ENCODE measurements at places on chromosomes 5 and 9. TPM values are rescaled to one million over a fixed set of nuclear protein-coding genes. Genes with fewer than 3 reads are reported as not detected.

SV2C gene
- total RNA-seq, result not detected

RNF14 gene
- 46.2 TPM for total RNA-seq

N4BP3 gene
- total RNA-seq, result 2.3 TPM

TGFBI gene
- total RNA-seq, result 1,161 TPM

CCL27 gene
- not detected for total RNA-seq

F2RL1 gene
- 35.8 TPM for total RNA-seq

NR5A1 gene
- not detected for total RNA-seq

CFAP77 gene
- not detected for total RNA-seq

CAMK4 gene
- total RNA-seq, result 0.97 TPM

ORM1 gene
- total RNA-seq, result not detected

ZCCHC7 gene
- total RNA-seq, result 9.7 TPM

MYOZ3 gene
- 0.54 TPM for total RNA-seq

RGP1 gene
- 10.7 TPM for total RNA-seq

NR2F1-AS1 gene
- total RNA-seq, result 19.0 TPM

PLAC8L1 gene
- total RNA-seq, result not detected

EQTN gene
- not detected for total RNA-seq

CDC20B gene
- total RNA-seq, result not detected

STING1 gene
- 69.3 TPM for total RNA-seq

SYK gene
- total RNA-seq, result not detected

FGF18 gene
- 0.49 TPM for total RNA-seq

CENPK gene
- total RNA-seq, result 2.6 TPM

ALDH1A1 gene
- total RNA-seq, result 4.0 TPM

TAF11L5 gene
- not detected for total RNA-seq

PCDHGC4 gene
- under 0.01 TPM for total RNA-seq

FAM221B gene
- not detected for total RNA-seq

C9 gene
- total RNA-seq, result not detected

AFAP1L1 gene
- 22.4 TPM for total RNA-seq

CDX1 gene
- not detected for total RNA-seq

WNK2 gene
- total RNA-seq, result not detected

NR4A3 gene
- total RNA-seq, result under 0.01 TPM

OR1Q1 gene
- total RNA-seq, result not detected

ROR2 gene
- total RNA-seq, result 33.4 TPM

MARCOL gene
- total RNA-seq, result not detected

LCNL1 gene
- total RNA-seq, result not detected

COL27A1 gene
- total RNA-seq, result 5.8 TPM

MARCHF11 gene
- not detected for total RNA-seq

AIF1L gene
- total RNA-seq, result not detected

KDM4C gene
- total RNA-seq, result 16.8 TPM

KIF20A gene
- total RNA-seq, result 14.6 TPM

OTP gene
- not detected for total RNA-seq

BSPRY gene
- not detected for total RNA-seq

MZB1 gene
- total RNA-seq, result not detected

GBGT1 gene
- 4.1 TPM for total RNA-seq

TMEM252 gene
- not detected for total RNA-seq

TMEM174 gene
- not detected for total RNA-seq

GLRA1 gene
- total RNA-seq, result not detected

SPAAR gene
- total RNA-seq, result 7.5 TPM

PLPP7 gene
- total RNA-seq, result 15.7 TPM

CDKN2B-AS1 gene
- total RNA-seq, result 0.18 TPM

TMOD1 gene
- 0.18 TPM for total RNA-seq

PGM5 gene
- 0.18 TPM for total RNA-seq

MLANA gene
- not detected for total RNA-seq

ZBED3 gene
- 0.65 TPM for total RNA-seq

HACD4 gene
- total RNA-seq, result 0.36 TPM

NDUFAF2 gene
- 27.1 TPM for total RNA-seq

HRCT1 gene
- 1.4 TPM for total RNA-seq

MYMK gene
- not detected for total RNA-seq

JAKMIP2 gene
- not detected for total RNA-seq

PCDHB3 gene
- total RNA-seq, result not detected
